Uterus (tissue), 4 donors: ENCODE measurements at places on chromosomes 6 and 20. TPM values are rescaled to one million over a fixed set of nuclear protein-coding genes. Genes with fewer than 3 reads are reported as not detected.

- H3K4me3 ChIP-seq: no peak overlapping the region
- no peak overlapping the region for H3K27ac ChIP-seq
Measured at GRCh38 chr6:108841377-108841855, 6.8 kb upstream of the ARMC2 start.

DNA sequence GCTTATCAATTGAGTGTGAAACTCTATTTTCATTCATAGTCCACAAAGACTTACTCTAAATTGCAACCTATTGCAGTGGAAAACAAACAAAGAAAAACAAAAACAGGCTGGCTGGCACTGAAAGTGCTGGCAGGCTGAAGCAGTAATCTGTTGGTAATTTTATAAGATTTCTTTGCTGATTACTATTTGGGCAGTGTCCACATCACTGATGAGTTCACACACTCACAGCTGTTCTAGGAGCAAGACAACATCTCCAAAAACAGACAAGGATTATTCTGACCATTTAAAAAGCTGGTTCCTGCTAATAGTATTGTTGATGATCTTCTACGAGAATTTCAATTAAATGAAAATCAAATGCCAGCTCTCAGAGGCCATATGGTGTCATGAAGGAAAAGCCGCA is 26.9 kb downstream of the MARCKS start:
- no peaks in the 10 kb centered on the region for H3K36me3 ChIP-seq
- no peak overlapping the region for H3K4me3 ChIP-seq
- DNase-seq: no peak
- no peaks in the 10 kb centered on the region for H3K4me1 ChIP-seq
- H3K27ac ChIP-seq: no peak overlapping the region

DNA sequence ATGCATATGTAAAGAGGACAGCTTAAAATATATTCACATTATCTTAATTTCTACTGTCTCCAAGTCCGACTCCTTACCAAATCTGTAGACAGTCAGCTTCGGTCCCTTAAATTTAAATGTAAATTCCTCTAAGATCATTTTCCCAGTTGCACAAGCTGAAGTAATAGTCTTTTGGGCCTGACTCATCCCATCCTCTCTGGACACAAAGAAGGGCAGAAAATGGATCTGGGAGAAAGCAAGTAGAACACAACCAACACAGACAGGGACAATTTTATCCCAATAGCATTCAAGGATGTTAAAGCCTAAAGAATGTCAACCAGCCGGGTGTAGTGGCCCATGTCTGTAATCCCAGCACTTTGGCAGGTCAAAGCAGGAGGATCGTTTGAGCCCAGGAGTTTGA is 228.3 kb downstream of the ARHGAP18 start:
- no peak overlapping the region for H3K27ac ChIP-seq
- no peak for DNase-seq
- no peaks in the 10 kb centered on the region for H3K27me3 ChIP-seq
- no peak overlapping the region for H3K4me3 ChIP-seq
- no peaks in the 10 kb centered on the region for H3K36me3 ChIP-seq

DNA sequence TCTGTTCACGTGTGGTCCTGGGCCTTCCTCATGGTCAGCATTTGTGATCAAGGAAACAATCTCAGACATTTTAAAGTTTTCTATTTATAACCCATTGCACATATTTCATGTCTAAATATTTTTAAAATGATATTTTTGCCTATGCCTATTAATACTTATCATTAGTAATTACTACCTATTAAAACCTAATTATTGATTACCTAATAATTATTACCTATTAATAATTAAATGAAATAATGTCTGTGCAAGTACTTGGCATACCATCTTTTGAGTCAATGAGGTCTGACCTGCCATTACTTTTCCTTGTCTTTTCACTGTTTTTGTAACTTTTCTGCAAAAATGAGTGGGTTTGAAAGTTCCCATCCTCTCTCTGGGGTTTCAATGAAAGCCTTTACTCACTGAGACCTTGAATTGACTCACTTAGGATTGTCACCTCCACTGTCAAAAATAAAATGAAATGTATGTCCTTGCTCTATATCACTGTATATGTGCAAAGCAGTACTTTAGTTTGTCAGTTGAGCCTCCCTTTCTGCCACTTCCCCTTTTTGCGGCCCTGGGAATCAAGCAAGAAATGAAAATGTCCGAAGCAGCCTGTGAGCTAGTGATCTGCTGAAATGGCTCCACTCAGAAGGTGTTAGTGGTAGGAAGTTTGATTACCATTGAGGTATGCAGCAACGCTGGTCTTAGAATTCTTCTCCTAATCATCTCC is 87.8 kb downstream of the L3MBTL3 start:
- DNase-seq: no peak
- H3K27me3 ChIP-seq: no peaks in the 10 kb centered on the region

- H3K36me3 ChIP-seq: no peaks in the 10 kb centered on the region
- H3K27me3 ChIP-seq: peaks cover 35% of the 10 kb centered on the region
- no peak overlapping the region for H3K4me3 ChIP-seq
- H3K27ac ChIP-seq: no peak overlapping the region
Measured at GRCh38 chr20:21391185-21391971, 5.9 kb downstream of the NKX2-4 start.

GRCh38 chr6:108492131-108492766 is 68.5 kb upstream of the FOXO3 start:
- H3K4me3 ChIP-seq: no peak overlapping the region
- no peaks in the 10 kb centered on the region for H3K4me1 ChIP-seq
- no peak for DNase-seq
- H3K36me3 ChIP-seq: no peaks in the 10 kb centered on the region

DNA sequence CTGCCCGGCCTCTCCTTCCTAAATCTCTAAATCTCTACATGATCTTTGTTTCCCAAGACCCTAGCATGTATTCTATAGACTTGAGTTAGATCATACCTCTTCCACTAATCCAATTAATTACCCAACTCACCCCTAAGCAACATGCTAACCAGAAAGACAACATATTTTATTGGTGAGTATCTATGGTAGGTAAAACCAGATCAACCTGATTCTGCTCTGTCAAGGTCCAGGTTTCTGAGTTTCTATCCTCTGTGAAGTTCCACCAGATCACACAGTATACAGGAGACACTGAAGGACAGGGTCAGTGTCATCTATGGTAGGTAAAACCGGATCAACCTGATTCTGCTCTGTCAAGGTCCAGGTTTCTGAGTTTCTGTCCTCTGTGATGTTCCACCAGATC is 363.2 kb upstream of the MARCKS start:
- H3K27me3 ChIP-seq: no peaks in the 10 kb centered on the region
- no peaks in the 10 kb centered on the region for H3K36me3 ChIP-seq
- no peak overlapping the region for H3K4me3 ChIP-seq
- H3K4me1 ChIP-seq: no peaks in the 10 kb centered on the region

- no peaks in the 10 kb centered on the region for H3K36me3 ChIP-seq
- H3K4me1 ChIP-seq: no peaks in the 10 kb centered on the region
- H3K27me3 ChIP-seq: no peaks in the 10 kb centered on the region
- no peak for DNase-seq
Measured at GRCh38 chr6:145189836-145190235, 545.5 kb downstream of the EPM2A start.

DNA sequence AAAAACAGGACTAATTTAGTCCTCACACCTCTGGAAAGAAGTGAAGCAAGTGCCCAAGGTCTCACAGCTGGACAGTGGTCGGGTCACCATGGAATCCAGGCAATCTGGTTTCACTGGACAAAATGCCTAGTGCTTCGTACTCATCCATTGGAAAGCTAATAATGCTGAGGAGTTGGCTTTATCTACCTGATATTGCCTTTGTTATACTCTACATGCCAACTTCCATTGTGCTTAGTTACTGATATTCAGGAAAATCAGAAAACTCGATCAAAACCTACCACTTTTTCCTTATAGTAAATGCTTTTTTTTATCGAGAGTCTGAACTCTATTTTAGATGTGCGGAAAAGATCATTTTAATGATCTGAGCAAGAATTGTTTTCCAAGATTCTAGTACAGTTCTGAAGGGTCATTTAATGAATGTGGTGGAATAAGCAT is 966 bp downstream of the CFAP206 start:
- H3K27me3 ChIP-seq: no peaks in the 10 kb centered on the region
- no peak for DNase-seq
- no peaks in the 10 kb centered on the region for H3K36me3 ChIP-seq
- H3K4me1 ChIP-seq: no peaks in the 10 kb centered on the region
- peak overlapping the region; percentile 82 for H3K4me3 ChIP-seq

DNA sequence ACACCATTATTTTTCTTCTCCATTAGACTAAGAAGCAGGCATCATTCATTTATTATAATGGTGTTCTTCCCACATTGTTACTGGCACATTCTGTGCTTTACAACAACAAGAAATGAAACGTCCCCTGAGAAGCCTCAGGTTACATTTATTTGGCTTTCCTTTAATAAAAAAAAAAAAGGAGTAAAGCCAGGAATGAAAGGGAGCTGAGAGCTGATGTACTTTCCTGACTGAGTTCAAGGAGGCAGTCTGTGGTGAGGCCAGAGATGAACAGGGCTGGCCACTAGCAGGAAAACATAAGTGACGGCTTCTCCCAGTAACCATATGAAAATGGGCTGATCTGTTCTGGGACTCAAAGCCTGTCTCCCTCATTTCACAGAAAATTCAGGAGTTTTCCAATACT is 742.1 kb downstream of the MAFB start:
- no peak overlapping the region for H3K27ac ChIP-seq
- no peak for DNase-seq
- H3K36me3 ChIP-seq: no peaks in the 10 kb centered on the region
- H3K4me1 ChIP-seq: no peaks in the 10 kb centered on the region
- no peaks in the 10 kb centered on the region for H3K27me3 ChIP-seq

- no peaks in the 10 kb centered on the region for H3K36me3 ChIP-seq
- H3K4me3 ChIP-seq: no peak overlapping the region
- no peak overlapping the region for H3K27ac ChIP-seq
- H3K27me3 ChIP-seq: no peaks in the 10 kb centered on the region
- DNase-seq: no peak
- H3K4me1 ChIP-seq: peaks cover 5% of the 10 kb centered on the region
Measured at GRCh38 chr6:117487821-117488220, 5.3 kb downstream of the DCBLD1 start.

- peaks cover 7% of the 10 kb centered on the region for H3K4me1 ChIP-seq
- H3K36me3 ChIP-seq: no peaks in the 10 kb centered on the region
- H3K4me3 ChIP-seq: no peak overlapping the region
- no peaks in the 10 kb centered on the region for H3K27me3 ChIP-seq
Measured at GRCh38 chr6:90195094-90195829, 101.4 kb downstream of the BACH2 start.

DNA sequence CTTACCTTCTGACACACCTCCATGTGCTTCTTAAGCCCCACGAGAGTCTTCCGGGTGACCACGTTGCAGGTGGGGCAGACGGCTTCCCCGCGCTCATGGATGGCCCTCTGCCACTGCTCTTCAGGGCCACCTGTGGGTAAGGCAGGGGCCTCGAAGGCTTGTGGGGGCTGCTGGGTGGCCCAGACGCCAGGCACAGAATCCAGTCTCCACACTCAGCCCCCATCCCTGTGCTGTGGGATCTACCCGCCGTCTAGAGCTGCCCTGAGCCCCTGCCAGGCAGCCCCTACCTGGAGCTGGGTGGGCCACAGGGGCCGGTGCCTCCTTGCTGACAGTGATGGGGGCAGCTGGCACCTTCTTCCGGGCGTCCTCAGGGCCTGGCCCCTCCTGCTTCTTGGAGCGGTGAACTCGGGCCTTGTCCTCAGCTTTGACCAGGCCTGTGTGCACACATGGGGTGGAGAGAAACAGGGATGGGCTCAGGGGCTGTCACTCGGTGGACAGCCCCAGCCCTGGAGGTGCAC is 5.9 kb downstream of the ZNF512B start:
- no peak overlapping the region for H3K27ac ChIP-seq
- H3K4me1 ChIP-seq: peaks cover 9% of the 10 kb centered on the region
- no peak overlapping the region for H3K4me3 ChIP-seq
- no peaks in the 10 kb centered on the region for H3K36me3 ChIP-seq

DNA sequence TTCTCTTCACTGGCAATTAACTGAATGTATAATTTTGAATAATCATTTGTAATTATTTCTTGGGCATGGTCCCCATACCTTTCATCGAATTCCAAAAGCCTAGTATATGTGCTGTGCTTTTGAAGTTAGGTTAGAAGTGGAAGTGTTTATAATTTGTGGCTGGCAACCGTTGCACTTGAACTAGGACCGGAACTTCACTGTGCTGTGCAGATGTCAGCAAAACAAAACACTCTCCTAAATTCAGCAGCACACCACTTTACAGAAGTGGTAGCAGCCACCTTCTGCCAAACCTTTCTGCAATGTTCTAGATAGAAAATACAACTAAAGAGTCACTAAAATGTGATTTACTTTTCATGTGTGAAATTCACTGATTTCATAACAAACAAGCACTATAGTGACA is 111.9 kb downstream of the FAM83B start:
- H3K4me1 ChIP-seq: no peaks in the 10 kb centered on the region
- no peak overlapping the region for H3K27ac ChIP-seq
- no peak for DNase-seq
- H3K27me3 ChIP-seq: no peaks in the 10 kb centered on the region
- H3K36me3 ChIP-seq: no peaks in the 10 kb centered on the region

DNA sequence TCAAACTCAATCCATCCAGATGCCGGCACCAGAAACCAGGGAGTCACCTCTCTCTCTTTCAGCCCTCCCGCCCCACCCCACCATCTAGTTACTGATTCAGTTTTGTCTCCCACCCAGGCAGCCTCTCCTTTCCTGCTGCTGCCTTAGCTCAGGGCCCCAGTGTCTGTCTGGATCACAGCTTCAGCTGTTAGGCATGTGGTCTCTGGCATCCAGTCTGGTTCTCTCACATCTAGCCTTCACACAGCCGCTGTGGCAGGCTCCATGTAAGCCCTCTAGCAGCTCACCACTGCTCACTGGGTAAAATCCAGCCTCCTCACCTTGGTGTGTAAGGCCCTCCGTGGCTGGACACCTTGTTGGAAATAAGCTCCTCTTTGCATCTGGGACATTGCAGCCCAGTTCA is 21.3 kb downstream of the AARS2 start:
- H3K4me3 ChIP-seq: no peak overlapping the region
- no peak for DNase-seq
- H3K36me3 ChIP-seq: no peaks in the 10 kb centered on the region
- no peaks in the 10 kb centered on the region for H3K4me1 ChIP-seq
- peaks cover 18% of the 10 kb centered on the region for H3K27me3 ChIP-seq
- no peak overlapping the region for H3K27ac ChIP-seq

- H3K36me3 ChIP-seq: no peaks in the 10 kb centered on the region
- H3K4me1 ChIP-seq: no peaks in the 10 kb centered on the region
- DNase-seq: no peak
Measured at GRCh38 chr6:115767931-115768330, 292.8 kb downstream of the FRK start.

GRCh38 chr6:84762220-84763002 is 2.0 kb downstream of the TBX18 start:
- no peaks in the 10 kb centered on the region for H3K4me1 ChIP-seq
- H3K36me3 ChIP-seq: no peaks in the 10 kb centered on the region
- peak overlapping the region; percentile 52 for H3K4me3 ChIP-seq
- no peak for DNase-seq

Gene C6orf163
- total RNA-seq: not detected

Gene RAET1G
- not detected for total RNA-seq

Gene SLC17A3
- not detected for total RNA-seq

Gene PXDC1
- 15.6 TPM for total RNA-seq

Gene FILIP1
- 9.9 TPM for total RNA-seq

Gene FOXA2
- 0.14 TPM for total RNA-seq

Gene SNAP91
- not detected for total RNA-seq

Gene ABHD16B
- not detected for total RNA-seq

Gene VNN1
- total RNA-seq: 2.9 TPM

Gene ENPP3
- 6.3 TPM for total RNA-seq

Gene PRND
- 1.0 TPM for total RNA-seq

Gene PTK6
- not detected for total RNA-seq

Gene IL17F
- not detected for total RNA-seq

Gene ULBP2
- total RNA-seq: not detected

Gene PNPLA1
- not detected for total RNA-seq

Gene DYNLT2
- not detected for total RNA-seq

Gene HDGFL1
- not detected for total RNA-seq
